Anterior cingulate cortex (tissue), 58 donors: ENCODE measurements at places on chromosomes 12 and 14.

DNA sequence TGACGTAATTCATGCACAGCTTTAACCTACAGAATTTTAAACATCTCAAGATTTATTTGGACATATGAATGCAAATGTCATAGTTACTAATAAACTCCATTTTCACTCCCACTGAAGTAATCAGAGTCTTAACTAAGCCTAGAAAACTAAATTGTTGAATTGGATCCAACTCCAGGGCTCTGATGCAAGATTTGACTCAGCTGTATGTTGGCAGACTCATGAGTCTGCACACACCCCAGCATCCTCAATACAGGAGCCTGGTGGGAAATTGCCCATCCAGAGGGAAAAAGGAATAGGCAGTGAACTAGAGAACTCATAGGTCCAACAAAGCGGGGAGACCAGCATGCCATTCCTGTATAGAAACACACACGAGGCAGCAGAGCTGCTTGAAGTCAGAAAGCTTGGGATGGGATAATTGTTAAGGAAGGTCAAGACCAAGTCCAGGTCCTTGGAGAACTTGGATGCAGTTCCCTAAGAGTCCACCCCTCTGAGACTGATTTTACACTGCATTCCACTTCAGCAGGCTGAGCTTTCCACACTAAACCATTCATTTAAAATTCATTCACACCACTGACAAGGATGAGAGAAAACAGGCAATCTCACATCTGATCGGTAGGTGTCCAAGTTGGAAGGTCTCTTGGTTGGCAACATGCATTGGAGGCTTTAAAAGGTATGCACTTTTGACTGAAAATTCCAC, 14.4 kb downstream of the TMTC1 start:
- no peak for DNase-seq

GRCh38 chr12:56212361-56212760, 9.4 kb downstream of the RNF41 start:
- DNase-seq, result no peak

DNA sequence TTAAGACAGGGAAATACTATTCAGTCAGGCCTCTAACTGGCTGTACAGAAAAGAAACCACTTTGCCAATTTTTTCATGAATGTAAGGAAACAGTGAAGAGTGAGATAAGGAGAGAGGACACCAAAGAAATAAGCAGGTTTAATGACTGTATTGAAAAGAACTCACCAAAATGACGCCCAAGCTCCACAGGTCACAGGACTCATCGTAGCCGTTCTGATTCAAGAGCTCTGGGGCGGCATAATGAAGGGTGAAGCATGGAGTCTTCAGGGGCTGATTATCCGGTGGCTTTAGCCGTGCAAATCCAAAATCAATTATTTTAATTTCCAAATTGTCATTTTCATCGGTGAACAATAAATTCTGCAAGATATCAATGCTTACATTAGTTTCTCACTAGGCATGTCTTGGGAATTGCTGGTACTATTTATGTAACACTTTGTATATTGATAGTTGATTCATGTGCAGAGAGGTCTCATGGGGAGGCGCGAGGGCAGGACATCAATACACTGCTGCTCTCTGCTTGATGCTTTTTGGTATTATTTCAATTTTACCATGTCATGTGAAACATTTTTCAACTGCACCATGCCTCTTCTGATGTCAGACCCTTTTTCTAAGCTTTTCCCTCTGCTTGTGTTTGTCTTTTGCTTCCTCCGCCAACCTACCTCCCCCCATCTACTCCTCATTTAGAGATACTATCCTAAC, 74.2 kb upstream of the TTC7B start:
- DNase-seq, result no peak

DNA sequence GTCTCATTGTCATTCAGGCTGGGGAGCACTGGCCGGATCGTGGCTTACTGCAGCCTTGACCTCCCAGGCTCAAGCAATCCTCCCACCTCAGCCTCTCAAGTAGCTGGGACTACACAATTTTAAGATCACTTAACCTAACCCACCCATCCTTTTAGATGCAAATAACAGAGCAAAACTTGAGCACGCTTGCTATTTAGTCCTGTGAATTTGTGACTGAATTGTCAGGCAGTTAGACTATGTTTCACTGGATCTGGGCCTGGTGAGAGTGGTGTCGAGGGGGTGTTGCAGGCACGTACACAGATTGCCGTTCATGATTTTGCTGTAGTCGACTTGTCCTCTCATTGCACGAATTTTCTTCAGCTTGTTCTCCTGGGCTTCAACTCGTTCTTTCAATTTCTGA, 38.2 kb downstream of the ZFYVE21 start:
- no peak for DNase-seq

DNA sequence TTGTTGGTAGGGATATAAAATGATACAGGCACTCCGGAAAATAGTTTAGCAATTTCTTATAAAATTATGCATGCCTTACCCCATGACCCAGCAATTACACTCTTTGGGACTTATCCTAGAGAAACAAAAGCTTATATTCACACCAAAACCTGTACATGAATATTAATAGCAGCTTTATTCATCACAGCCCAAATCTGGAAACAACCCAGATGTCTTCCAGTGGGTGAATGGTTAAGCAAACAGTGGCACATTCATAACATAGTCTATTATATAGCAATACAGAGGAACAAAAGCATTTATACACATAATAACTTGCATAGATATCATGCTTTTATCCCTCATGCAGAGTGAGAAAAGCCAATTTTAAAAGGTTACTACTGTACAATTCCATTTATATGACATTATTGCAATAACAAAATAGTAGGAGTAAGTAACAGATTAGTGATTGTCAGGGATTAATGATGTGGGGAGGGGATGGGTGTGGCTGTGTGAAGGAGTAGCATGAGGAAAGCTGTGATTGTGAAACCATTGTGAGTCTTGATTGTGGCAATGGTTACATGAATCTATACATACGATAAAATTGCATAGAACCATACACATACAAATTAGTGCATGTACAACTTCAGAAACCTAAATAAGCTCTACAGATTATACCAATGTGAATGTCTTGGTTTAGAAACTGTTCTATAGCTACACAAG, 363.1 kb upstream of the OR4E1 start:
- no peak for DNase-seq

GRCh38 chr14:80678436-80678835, 263.1 kb downstream of the CEP128 start:
- no peak for DNase-seq

DNA sequence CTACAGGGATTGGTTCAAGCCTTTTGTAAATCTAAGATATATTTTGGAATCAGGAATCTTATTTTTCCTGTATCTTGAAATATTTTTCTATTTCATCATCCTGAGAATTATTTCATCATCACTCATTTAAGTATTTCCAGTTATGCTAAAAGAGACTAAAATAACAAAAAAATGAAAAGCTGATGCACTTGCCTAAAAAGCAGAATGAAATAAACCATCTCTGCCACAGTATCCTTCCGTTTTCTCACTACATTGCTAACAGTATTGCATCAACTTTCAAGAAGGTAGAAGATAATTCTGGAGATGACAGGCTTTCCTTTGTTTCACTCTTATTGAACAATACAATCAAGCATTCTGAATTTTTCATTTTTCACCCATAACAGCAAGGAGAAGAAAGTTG, 31.1 kb upstream of the EIF5 start:
- no peak for DNase-seq

- DNase-seq, result no peak
These were observed 36.3 kb upstream of the PNMA1 start for GRCh38 chr14:73750531-73750901.

- no peak for DNase-seq
These were observed 1001.8 kb downstream of the BCL11B start for GRCh38 chr14:98270201-98270600.

GRCh38 chr12:69684466-69684865, 14.6 kb downstream of the BEST3 start:
- DNase-seq, result no peak

- DNase-seq, result no peak
These were observed 91.1 kb downstream of the ARMH4 start for GRCh38 chr14:58060898-58061297.

DNA sequence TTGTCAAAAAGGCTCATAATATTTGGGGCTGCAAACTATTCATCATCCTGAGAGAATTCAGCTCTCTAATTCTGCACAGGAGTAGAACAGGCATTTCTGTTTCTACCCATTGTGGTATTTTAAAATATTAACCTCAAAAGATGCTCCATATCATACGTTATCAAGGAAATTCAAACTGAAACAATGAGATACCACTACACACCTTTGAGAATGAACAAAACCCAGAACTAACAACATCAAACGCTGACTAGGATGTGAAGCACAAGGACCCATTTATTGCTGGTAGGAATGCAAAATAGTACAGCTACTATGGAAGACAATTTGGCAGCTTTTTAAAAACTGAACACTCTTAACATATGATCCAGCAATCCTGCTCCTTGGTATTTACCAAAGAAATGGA, 171.8 kb downstream of the DUSP6 start:
- no peak for DNase-seq

- no peak for DNase-seq
These were observed 825 bp upstream of the CCDC85C start for GRCh38 chr14:99604766-99605298.

- DNase-seq, result no peak
These were observed 16.8 kb downstream of the TMEM106C start for GRCh38 chr12:47980197-47980596.

- peak; percentile 11 for DNase-seq
These were observed 37.0 kb upstream of the NT5DC3 start for GRCh38 chr12:103877934-103878510.

GRCh38 chr14:60639674-60640073, 9.6 kb downstream of the SIX1 start:
- DNase-seq, result no peak

GRCh38 chr12:63228853-63229252, 77.9 kb upstream of the AVPR1A start:
- no peak for DNase-seq

DNA sequence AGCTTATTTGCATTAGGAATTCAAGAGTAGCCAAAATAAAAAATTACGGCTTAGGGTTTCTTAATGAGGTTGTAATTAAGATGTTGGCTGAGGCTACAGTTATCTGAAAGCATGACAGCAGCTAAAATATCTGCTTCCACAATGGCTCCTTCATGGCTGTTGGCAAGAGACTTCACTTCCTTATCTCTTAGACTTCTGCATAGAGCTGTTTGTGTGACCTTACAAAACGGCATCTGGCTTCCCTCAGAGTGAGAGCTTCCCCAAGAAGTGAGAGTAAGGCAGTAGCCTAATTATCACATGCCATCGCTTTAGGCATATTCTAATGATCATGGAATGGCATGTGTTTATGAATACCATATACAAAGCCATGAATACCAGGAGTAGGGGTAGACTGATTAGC, 57.6 kb downstream of the CCDC59 start:
- DNase-seq, result no peak

GRCh38 chr12:29041621-29042020, 107.5 kb upstream of the FAR2 start:
- DNase-seq, result no peak

DNA sequence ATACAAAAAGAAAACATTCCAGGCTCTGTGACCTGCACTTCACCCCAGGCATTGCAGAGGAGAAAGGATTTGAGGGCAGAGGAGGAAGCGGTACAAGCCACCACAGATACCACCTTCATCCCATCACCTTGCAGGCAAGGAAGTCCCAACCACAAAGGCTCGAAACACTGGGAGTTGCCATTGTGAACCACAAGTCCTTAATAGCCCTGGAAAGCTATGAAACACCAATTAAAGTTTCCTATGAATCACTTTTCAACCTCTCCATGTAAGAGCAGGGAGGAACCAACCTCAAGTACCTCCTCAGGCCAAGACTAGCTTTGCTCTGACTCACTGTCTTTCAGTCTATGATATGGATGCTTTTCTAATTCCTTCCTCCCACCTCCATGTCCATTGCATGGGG, 27.0 kb downstream of the MAP3K9 start:
- DNase-seq, result no peak

GRCh38 chr12:62604373-62604772, 137.7 kb downstream of the MON2 start:
- no peak for DNase-seq

- no peak for DNase-seq
These were observed 153.1 kb upstream of the OTX2 start for GRCh38 chr14:56963381-56963780.

- no peak for DNase-seq
These were observed 196.6 kb downstream of the GLT1D1 start for GRCh38 chr12:129049917-129050316.

DNA sequence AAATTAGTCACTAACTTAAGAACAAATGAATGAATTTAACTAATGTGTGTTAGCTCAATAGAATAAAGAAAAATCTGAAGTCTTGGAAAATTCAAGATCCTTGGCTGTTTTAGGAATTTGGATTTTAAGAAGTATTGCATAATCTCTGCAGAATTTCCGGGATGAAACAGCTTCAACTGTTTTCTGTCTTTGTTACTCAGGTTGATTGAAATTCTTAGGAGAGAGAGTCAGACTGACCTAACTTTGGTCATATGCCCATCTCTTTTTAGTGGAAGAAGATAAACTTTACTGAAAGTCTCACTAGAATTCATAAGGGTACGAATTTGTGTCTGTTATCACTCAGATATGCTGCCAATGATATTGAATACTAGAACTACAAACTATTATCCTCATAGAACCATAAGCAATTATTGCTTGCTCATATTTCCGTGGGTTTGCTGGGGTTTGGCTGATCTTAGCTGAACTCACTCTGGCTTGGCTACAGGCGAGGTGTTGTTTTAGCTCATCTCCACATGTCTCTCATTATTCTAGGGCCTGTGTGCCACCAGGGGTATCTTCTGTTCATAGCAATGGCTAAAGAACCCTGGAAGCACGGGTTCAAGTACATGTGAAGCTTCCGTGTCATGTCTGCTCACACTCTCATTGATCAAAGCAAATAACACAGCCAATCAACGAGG, 257.4 kb upstream of the NOVA1 start:
- DNase-seq, result no peak

- no peak for DNase-seq
These were observed 58.3 kb upstream of the OTOGL start for GRCh38 chr12:80041071-80041470.

- DNase-seq, result no peak
These were observed 3.2 kb downstream of the MLXIP start for GRCh38 chr12:122081697-122082221.

DNA sequence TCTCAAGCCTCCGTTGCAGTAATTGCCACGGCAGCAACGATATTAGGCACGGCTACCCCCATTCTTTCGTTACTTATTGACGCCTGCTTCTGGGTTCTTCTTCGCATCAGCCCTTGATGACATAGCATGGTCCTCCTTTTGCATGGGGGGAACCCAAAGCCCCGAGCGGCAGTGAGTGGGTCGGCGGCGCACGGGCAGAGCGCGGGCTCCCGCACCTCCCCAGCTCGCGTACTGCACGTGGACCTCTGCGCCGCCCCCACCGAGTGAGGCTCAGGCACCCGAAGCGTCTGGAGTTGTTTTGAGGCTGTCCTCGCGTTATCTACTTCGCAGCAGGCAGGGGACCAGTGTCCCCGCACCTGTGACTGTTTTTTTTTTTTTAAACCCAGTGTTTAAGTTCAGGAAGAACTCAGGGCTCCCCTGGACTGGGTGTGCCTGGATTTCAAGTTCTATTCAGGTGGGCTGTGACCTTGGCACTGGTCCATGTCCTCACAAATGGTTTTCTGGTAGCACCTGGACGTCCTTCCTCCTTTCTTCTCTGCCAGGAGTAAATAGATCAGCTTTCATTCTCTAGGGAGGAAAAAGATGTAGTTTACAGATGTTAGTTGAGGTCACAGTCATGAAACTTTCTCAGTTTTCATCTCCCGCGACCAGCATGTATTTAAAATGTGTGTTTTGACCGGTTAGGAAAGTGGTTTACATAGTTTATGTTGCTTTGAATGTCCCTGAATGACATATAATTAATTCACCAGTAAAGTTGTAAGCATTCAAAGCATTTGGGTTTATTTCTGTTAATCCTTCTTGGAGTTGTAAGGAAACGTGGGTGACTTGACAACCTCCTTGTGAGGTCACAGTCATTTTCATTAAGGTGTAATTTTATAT, 1.4 kb upstream of the FOXN4 start:
- DNase-seq, result no peak
